ENCODE measurements at places on chromosomes 11 and 22.
A peak's percentile ranks its signal among the peaks of the same experiment; 100 is the strongest.

DNA sequence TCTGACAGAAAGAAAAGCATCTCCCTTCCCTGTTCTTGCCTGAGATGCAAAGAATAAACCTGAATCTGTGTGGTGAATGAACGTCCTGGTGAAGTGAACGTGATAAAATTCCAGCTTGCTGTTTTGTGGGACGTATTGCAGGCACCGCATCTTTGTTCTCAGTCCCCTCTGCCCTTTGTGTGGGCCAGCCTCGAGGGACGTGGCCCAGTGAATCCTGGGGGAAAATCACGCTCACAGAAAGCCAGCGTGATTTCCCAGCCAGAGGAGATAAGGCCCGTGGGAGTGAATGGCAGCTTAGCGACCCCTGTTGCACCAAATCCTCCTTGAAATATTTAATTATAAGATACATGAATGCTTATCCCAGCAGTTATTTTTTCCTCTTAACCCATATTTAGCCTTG, 129.1 kb downstream of the COMMD9 start:
- DNase-seq, result no peak

DNA sequence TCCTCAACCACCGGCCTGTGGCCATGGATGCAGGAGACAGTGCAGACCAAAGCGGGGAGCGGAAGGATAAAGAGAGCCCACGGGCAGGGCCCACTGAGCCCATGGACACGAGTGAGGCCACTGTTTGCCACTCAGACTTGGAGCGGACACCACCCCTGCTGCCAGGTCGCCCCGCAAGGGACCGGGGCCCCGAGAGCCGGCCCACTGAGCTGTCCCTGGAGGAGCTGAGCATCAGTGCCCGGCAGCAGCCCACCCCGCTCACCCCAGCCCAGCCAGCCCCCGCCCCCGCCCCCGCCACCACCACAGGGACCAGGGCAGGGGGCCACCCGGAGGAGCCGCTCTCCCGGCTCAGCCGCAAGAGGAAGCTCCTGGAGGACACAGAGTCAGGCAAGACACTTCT, 14.5 kb upstream of the SUSD2 start:
- DNase-seq, result no peak

- DNase-seq, result no peak
Observed at GRCh38 chr11:7016011-7016410, 4.1 kb downstream of the ZNF214 start.

DNA sequence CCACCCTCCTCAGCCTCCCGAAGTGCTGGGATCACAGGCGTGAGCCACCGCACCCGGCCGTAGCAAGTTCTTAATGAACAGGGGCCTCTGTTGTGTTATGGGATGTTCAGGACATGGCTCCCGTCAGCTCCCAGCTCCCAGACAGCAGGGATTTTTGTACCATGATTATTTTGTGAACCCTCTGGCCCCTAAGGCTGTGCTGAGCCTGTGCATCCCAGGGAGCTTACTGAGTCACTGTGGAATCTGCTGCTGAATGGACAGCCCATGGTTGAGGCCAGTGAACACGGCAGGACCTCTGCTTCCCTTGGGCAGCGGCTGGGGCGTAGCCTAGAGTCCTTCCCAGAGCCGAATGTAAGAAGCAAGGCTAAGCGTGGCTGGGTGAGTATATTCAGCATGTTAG, 245.2 kb downstream of the NTM start:
- DNase-seq, result no peak

- no peak for DNase-seq
Observed at GRCh38 chr22:27641049-27641795, 160.3 kb downstream of the MN1 start.

DNA sequence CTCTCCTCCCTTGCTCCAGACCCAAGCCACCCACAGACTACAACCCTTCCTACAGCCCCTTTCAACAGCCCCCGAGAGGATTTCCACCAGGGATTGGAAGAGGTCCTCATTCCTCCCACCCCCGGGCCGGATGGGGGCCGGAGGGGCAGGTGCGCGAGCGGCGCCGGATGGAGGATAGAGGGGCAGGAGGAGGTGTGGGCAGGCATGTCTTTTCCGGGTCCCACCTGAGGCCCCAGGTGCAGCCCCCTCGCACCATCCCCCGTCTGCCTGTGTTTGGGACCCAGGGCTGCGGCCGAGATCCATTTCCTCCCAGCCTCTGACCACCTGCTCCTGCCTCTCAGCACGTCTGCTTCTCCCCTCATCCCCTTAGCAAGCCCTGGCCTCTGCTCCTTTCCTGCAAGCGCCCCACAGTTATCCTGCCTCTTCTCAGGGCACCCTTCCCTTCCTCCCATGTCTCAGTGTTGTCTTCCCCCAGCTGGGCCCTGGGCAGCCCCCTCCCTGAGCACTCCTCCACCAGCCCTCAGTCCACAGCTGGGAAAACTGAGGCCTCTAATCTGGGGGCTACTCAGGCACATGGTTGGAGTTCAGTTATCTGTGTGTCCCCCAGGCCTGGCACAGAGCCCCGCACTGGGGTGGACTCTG, 19.3 kb upstream of the CBX7 start:
- DNase-seq, result no peak

- no peak for DNase-seq
Observed at GRCh38 chr11:86761978-86762377, 38.4 kb upstream of the PRSS23 start.

GRCh38 chr11:130070109-130070845, 583 bp downstream of the APLP2 start:
- peak; percentile 11 for DNase-seq

- DNase-seq, result no peak
Observed at GRCh38 chr11:61697764-61698163, 17.6 kb downstream of the DAGLA start.

DNA sequence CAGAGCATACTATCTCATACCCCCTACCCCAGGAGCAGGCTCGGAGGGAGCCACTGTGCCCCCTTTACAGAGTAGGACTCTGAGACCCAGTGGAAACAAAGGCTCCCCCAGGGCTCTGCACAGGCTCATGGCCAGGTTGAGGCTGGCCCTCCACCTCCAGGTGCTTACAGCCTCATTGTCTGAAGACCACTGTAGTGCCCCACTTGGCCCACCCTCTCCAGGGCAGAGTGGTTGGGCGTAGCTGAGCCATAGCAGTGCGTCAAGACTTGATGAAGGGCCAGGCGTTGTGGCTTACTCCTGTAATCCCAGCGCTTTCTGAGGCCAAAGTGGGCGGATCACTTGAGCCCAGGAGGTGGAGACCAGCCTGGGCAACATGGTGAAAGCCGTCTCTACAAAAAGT, 1.7 kb downstream of the ANKRD13D start:
- no peak for DNase-seq

- no peak for DNase-seq
Observed at GRCh38 chr11:88495836-88496235, 158.3 kb upstream of the CTSC start.

Measured in COR-L47 (cell line).